ENCODE measurements at places on chromosomes 2 and 18.

DNA sequence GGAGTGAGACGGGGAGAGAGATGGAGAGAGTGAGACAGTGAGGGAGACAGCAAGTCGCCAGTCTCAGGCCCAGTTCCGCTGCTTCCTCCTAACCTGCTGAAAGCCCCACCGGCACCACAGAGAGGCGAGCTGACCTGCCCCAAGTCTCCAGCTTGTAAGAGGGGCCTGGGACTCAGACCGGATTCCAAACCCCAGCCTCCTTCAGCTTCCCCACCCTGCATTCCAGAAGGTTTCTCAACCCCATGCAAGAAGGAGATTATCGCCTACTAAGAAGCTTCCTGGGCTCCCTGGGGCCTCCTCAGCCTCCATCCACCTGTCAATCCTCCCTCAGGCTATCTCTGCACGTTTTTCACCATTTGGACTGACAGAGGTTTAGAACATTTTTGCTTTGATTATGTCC lies 173.1 kb upstream of the RAB6C start:
- no peak for DNase-seq

DNA sequence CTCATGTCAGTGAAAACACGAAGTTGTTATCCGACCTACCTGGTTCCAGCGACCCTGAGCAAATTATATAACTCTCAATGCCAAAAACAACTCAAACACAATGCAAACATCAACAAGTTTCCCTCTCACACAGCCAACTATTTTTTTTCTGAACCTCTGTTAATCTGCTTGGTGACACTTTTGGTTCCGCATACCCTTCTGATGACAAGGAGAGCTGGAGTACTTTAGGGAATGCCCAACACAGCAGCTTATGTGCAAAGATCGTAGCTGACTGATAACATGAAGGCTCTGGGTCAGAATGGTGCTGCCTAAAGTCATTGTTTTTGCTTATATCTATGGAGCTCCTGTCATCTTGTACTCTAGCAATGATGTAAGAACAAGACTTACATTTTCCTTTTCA lies 72.7 kb upstream of the CCDC68 start:
- DNase-seq, result no peak

GRCh38 chr2:141242008-141242407 lies 888.8 kb downstream of the LRP1B start:
- no peak for DNase-seq

GRCh38 chr2:29314816-29315571 lies 199.8 kb downstream of the CLIP4 start:
- DNase-seq, result no peak

DNA sequence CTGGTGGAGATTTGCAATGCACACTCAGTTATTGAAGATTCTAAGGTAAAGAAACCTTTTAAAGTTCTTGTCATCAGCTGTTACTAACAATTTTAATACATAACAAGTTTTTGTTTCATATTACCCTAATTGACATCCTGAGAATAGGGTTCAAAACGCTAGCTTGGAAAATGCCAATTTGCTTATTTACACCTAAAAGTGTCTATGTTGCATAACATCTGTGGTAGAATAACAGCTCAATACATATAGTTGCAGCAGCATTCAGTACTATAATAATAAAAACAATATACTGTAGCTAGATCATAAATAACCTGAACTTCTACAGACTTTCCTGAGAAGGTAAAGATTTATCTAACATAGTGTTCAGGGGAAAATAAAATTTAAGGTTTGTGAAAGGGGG lies 219.0 kb downstream of the OSR1 start:
- no peak for DNase-seq

DNA sequence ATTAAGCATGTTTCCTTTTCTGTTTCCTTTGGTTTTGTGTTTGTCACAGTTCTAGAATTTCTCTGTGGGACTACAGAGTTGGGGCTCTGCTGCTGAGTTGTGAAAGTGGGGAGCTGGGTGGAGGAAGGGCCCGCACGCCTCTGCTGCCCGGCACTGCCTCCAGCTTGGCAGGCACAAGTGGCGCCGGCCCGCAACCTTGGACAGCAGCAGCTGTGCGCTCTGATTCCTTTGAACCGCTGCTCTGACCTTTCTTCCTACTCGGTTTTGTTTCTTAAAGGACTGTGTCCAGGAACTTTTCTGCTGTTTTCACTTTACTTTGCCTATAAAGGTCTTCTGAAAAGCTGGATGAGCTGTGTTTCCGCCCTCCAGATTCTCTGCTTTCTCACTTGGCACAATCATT lies 137.6 kb upstream of the ALPP start:
- no peak for DNase-seq

GRCh38 chr2:238114851-238115660 lies 14.9 kb downstream of the ESPNL start:
- DNase-seq, result no peak

- DNase-seq, result no peak
Measured at GRCh38 chr2:187991389-187991788, 300.3 kb upstream of the GULP1 start.

DNA sequence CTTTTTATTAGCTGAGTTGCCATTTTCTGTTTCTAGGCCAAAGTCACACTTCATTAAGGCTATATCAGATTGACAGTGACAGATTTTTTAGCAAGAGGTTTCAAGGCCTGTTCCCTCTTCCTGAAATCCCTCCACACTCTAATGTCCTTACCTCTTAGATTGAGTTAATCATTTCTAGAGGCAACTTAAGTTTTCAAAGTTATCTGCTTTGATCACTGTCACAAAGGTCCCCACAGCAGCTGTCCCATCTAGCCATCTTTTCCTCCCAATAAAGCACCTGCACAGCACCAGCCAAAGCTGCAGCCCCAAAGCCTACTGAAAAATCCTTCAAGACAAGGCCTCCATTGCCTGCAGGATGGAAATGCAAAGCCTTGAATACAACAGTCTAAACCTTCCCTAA lies 13.4 kb downstream of the AMMECR1L start:
- DNase-seq, result no peak

DNA sequence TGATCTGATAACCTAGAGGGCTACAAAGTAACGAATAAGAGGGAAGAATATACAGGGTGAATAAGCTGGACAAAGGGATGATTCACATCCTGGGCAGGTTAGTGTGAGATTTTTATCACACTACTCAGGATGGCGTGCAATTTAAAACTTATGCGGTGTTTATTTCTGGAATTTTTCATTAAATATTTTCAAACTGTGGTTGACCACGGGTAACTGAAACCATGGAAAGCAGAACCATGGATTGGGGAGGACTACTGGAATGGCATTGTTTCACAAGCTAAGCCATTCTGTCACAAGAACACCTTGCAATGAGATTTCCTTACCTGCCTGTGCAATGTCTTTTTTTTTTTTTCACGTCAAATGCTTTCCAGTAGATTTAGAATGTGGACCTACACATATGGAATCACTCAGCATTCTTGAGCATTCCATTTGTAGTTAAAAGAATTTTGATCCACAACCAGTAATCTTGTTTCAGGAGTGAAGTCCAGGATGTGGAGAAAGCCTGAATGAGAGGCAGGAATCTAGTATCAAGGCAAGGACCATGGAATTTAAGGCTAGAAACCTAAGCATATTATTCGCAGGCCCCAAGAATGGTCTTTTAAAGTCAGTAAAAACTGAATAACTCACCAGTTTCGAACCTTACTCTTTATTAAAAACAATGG lies 8.0 kb upstream of the CDK15 start:
- DNase-seq, result no peak

DNA sequence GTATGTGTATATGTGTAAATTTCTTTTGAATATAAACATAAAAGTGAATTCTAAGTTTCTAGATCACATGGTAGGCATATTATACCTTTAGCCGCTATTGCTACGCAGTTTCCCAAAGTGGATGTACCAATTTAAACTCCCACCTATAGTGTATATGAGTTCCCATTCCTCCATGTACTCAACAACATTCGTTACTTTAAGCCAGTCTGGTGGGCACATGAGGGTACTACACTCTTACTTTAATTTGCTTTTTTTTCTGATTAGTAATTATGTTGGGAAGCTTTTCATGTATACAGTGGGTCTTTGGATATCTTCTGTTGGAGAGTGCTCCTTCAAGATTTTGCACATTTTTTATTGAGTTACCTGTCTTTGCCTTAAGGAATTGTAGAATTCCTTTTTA lies 683.8 kb downstream of the ERBB4 start:
- no peak for DNase-seq

- no peak for DNase-seq
Measured at GRCh38 chr2:20917287-20917660, 94.4 kb upstream of the LDAH start.

GRCh38 chr2:216369821-216370220 lies 2.5 kb downstream of the MARCHF4 start:
- peak; percentile 29 for DNase-seq

- no peak for DNase-seq
Measured at GRCh38 chr2:226993171-226993570, 157.3 kb downstream of the RHBDD1 start.

DNA sequence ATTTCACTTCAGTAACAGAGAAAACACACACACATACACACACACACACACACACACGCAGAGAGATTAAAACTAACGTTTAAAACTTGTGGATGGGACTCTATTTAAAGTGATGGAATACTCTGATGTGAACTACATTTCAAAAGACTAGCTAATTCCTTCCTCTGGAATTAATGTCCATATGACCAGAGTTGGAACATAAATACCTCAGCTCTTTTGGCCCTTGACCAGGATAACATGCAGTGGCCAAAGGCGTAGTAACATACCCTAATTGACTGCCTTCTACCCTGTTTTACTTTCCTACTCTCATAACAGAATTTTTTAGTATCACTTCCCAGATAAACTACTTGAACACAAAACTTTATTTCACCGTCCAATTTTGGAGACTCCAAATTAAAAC lies 671.3 kb upstream of the CHAC2 start:
- no peak for DNase-seq

DNA sequence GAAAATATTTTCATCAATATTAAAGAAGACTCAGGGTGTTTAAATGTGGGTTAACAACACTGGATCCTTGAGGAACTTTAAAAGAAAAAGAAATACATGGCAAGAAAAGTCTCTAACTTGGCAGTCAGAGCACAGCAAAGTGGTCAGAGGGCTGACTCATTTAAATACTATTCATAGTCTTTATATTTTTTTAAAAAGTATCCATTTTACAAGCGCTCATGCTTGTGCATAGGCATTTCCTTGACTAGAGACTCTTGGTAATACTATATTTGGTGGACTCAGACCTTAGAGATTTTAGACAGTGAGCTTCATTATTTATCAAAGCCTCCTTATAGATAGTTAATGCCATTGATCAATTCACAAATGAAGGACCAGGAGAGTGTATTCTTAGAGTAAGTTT lies 110.2 kb downstream of the ABCA12 start:
- DNase-seq, result no peak

DNA sequence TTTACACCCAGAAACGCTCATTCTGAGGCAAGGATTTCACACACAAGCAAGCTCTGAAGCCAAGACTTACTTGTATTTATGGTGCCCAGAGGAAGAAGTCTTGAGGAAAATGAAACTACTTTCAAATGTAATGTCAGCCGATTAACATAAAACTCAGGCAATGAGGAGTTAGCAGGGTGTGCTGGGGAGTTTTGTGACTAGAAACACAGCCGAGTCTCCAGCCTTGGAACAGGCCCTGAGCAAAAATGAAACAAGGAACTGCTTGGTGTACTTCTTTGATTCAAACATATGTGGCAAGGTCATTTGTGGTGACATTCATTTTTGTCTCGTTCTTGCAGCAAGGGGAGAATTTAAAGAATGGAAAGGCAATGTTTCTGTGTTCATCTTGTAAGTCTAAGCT lies 4.5 kb downstream of the DYTN start:
- no peak for DNase-seq

DNA sequence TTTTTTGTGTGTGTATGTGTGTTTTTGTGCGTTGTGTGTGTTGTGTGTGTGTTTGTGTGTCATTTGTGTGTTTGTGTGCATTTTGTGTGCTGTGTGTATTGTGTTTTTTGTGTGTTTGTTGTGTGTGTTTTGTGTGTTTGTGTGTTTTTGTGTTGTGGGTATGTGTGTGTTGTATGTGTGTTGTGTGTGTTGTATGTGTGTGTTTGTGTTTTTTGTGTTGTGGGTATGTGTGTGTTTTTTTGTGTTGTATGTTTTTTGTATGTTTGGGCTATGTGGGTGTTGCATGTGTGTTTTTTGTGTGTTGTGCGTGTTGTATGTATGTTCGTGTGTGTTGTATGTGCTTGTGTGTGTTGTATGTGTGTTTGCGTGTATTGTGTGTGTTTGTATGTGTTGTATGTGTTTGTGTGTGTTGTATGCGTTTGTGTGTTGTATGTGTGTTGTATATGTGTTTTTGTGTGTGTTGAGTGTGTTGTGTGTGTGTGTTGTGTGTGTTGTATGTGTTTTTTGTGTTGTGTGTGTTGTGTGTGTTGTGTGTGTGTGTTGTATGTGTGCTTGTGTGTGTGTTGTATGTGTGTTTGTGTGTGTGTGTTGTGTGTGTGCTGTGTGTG lies 275.3 kb downstream of the HRH4 start:
- no peak for DNase-seq

DNA sequence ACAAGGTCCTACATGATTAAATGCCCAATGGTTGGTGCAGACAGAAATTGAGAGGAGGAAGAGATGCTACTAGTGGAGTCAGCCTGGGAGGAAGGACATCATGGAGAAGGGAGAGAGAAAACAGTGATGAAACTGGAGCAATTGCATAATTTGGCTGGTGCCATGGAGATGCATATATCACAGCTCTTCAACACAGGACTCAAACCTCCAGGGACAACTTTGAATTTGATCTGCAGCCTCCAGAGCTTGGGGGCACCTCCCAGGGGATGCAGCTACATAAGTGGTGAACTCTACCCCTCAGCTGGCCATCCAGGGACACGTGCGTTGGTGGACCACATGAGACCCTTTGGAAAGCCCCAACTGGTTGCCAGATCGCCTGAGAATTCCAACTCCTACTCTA lies 80.4 kb downstream of the CTAGE1 start:
- DNase-seq, result no peak

- no peak for DNase-seq
Measured at GRCh38 chr2:232369126-232369951, 9.2 kb upstream of the ALPP start.

DNA sequence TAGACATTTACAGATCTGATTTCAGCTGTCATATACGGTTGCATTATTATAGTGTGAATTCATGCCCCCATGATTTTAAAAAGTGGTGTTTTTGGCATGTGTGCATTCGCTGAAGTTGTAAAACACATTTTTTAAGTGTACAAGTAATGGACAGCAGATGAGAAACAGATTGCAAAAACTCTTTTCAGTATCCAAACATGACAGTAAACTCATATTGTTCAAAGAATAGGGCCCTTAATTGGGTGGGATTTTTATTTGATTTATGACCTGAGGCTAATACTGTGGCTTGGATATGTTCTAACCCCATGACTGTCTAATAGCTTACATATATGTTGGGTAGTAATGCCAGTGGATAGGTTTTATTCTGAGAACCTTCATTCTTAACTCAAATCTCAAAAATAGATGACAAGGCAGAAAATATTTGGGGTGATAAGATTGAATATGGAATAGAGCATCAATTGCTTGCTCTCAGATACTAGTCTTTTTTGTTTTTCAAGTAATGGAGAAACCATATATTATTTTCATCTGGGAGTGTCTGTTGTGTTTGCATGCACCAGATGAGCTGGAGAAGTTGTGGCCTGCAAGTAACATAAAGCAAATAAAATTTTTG lies 118.6 kb downstream of the PARD3B start:
- no peak for DNase-seq

GRCh38 chr18:79937103-79937860 lies 14.2 kb downstream of the SLC66A2 start:
- peak; percentile 30 for DNase-seq

GRCh38 chr2:6423944-6424343 lies 441.8 kb downstream of the CMPK2 start:
- no peak for DNase-seq
